Activated CD4-positive, alpha-beta T cell treated with anti-CD3 and anti-CD28 coated beads, Interleukin-2, Interleukin-6, amounts not matched to agents 100 ng/mL and 50 ng/mL, durations not matched to agents 16 hours and 8 hours (primary cell): ENCODE measurements at places on chromosomes 16 and 17.

GRCh38 chr17:49588726-49589576 lies 13.3 kb downstream of the NXPH3 start:
- DNase-seq: no peak

GRCh38 chr17:32281011-32281451 lies 15.4 kb downstream of the RHBDL3 start:
- DNase-seq: no peak

GRCh38 chr17:67534941-67535340 lies 157.9 kb downstream of the PITPNC1 start:
- no peak for DNase-seq

GRCh38 chr17:67116045-67116575 lies 71.8 kb downstream of the CACNG1 start:
- DNase-seq: no peak

DNA sequence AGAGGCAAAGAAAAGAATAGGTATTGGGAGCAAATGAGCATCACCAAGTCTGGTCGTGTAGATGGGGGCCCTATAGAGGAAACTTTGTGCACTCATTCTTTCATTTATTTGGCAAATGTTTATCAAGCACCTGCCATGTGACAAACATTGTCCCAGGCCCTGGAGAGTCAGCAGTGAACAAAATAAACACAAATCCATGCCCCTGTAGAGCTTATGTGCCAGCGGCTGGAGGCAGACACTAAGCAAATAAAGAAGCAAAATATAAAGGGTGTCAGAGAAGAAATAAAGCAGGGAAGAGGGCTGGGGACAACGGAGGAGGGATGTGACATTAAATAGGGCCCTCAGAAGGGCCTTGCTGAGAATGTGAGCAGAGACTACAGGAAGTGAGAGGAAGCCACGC lies 45.5 kb downstream of the KATNIP start:
- no peak for DNase-seq

DNA sequence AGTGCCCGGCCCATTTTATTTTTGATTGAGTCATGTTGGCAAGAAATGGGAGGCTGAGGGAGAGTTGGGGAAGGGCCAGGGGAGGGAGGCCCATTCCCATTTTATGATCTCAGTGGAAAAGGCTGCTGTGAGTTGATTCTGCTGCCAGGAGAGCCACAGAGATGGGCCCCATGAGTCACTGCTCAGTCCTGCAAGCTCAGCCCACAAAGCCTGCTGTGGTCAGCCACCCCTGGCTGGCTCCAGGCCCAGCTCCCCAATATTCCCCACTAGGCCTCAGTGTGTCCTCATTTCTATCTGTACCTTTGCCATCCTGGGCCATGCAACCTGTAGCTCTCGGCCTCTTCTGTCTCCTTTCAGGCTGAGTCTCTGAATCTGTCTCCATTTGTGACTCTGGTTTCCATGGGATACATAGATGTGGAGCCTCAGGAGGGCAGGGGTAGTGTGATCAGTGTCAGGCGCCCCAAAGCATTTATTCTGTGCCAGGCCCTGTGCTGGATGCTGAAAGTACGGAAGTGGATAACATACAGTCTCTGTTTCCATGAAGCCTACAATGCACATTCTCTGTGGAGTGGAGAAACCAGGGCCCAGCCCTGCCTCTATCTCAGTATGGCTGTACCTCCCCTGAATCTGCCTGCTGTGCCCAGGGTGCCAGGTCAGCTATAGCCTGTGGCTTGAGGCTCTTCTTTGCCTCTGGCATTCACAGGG lies 1.9 kb upstream of the PLEKHG4 start:
- peak; percentile 41 for DNase-seq

DNA sequence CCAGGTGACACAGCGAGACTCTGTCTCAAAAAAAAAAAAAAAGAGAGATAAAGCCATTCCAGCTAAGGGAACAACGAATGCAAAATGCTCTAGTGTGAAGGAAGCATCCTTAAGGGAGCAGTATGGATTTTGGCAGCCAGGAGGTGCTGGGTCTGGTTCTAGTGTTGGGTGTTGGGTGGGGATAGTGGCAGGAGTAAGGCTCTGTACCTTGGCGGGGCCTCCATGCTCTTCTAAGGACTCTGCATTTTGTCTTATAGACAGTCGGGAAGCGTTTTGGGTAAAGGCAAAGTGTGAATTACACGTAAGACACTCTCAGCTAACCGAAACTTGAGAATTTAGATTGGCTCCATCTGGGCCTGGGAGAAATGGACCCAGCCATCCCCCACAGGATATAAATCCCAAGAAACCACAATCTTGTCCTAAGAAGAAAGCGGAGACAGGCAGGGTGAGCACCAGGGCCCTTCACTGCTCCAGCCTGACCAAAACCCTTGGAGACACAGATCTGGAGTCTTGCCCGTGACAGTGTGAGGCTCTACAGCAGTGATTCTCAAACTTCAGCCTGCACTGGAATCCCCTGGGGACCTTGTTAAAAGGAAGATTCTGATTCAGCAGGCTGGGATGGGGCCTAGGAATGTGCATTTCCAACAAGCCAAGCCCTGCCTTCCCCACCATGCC lies 33.1 kb upstream of the PHB1 start:
- no peak for DNase-seq

DNA sequence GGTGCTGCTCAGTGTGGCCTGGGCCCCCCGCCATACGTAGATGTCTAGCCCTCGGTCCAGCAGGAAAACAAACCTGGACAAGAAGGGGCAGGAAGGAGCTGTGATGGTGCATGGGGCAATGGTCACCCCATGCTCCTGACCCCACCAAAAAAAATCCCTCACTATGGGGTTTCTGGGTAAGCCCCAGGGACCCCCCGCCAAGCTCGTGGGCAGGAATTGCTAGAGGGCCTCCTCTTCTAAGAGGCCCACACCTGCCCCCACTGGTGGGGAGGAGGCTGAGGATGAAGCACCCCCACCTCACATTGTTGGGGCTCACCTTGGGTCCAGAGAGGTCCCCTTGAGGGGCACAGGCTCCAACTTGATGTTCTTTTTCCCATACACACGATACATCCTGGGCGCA lies 9.7 kb downstream of the FLII start:
- no peak for DNase-seq

- no peak for DNase-seq
These were observed 364.3 kb upstream of the TOM1L1 start for GRCh38 chr17:54536306-54536705.

GRCh38 chr17:28760601-28761562 lies 17.1 kb downstream of the TRAF4 start:
- no peak for DNase-seq

- DNase-seq: no peak
These were observed 6.5 kb upstream of the NPIPB7 start for GRCh38 chr16:28478506-28479180.

GRCh38 chr17:21209511-21210175 lies 4.3 kb downstream of the TMEM11 start:
- DNase-seq: no peak

DNA sequence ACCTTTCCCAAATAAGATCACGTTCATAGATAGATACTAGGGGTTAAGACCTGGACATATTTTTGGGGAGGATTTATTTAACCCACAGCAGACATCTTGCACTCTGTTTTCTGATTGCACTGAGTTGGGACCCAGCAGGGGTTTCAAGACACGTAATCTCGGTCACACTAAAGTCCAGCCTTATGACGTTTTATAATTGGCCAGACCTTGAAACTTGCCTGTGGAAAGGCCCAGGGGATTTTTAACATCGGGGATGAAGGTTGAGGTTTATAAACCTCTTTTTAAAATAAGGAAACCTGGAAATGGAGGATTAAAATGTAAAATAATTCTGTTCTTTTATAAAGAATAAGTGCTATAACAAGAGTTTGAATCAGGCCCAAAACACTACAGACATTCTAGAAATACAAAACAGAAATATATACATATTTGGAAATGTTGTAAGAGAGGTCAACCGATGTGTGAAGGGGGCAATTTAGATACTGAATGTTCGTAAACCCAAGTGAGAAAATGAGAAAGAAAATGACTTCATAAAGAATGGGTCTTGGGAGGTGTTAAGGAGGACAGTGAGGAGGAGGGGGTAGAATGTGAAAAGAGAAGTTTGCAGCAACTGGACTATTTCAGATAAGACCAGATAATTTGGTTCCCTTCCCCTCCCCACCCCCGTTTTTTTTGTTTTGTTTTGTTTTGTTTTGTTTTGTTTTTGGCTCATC lies 61.1 kb upstream of the NOL11 start:
- no peak for DNase-seq

- DNase-seq: no peak
These were observed 79.8 kb upstream of the CDC42EP4 start for GRCh38 chr17:73391331-73392265.

DNA sequence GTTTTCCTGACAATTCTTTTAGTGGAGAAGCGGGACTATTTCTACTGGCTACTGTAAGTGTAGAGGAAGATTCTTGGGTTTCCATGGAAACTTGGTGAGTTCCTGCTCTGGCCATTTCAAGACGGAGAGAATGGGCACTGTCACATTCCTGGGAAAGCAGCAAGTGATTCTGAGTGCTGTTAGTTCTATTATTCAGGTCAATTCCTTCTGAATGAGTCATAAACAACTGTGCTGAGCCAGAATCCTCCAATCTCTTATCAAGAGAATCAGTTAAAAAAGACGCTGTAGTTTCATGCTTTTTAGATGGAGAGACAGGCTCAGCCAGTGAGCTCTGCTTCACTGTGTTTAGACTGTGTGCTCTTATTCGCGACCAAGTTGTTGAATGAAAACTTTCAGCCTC lies 19.6 kb downstream of the AKAP10 start:
- DNase-seq: no peak

DNA sequence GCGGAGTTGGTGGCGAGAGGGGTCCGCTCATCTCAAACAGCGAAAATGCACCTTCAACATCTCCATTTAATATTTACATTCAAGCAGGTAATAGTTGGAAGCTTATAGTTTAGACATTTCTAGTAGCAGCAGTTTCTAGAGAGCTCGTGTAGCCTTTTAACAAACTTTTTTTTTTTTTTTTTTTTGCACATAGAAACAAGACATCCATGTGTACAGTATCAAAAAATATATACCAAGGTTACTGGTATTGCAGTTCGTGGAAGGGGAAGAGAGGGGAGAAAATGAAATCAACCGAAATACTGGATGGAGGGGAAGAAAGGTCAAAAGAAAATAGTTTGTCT lies 6.2 kb downstream of the CBX4 start:
- DNase-seq: no peak

GRCh38 chr17:77258638-77259037 lies 117.9 kb downstream of the SEC14L1 start:
- DNase-seq: no peak

- no peak for DNase-seq
These were observed 93.2 kb upstream of the PIRT start for GRCh38 chr17:10931133-10931532.

GRCh38 chr16:28977703-28978662 lies 3.4 kb downstream of the SPNS1 start:
- DNase-seq: peak; percentile 30

GRCh38 chr17:78253946-78254672 lies 22.7 kb downstream of the TMEM235 start:
- DNase-seq: peak; percentile 90

DNA sequence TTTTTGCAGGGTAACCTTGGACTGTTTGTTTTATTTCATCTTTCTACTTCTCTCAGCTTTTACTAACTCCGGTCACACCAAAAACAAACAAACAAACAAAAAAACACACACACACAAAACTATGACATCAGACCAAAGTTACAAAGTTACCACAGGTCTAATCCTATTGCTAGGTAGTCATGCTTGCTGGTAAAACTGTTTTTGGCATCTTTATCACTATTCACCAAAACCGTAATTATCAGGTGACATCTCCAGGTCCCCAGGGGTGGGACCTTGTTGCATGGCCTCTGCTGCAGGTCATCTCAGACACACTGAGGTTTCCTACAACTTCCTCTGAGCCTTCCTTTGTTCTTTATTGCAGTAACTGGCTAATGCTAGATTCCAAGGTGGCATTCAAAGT lies 162.3 kb downstream of the ABCA8 start:
- no peak for DNase-seq

DNA sequence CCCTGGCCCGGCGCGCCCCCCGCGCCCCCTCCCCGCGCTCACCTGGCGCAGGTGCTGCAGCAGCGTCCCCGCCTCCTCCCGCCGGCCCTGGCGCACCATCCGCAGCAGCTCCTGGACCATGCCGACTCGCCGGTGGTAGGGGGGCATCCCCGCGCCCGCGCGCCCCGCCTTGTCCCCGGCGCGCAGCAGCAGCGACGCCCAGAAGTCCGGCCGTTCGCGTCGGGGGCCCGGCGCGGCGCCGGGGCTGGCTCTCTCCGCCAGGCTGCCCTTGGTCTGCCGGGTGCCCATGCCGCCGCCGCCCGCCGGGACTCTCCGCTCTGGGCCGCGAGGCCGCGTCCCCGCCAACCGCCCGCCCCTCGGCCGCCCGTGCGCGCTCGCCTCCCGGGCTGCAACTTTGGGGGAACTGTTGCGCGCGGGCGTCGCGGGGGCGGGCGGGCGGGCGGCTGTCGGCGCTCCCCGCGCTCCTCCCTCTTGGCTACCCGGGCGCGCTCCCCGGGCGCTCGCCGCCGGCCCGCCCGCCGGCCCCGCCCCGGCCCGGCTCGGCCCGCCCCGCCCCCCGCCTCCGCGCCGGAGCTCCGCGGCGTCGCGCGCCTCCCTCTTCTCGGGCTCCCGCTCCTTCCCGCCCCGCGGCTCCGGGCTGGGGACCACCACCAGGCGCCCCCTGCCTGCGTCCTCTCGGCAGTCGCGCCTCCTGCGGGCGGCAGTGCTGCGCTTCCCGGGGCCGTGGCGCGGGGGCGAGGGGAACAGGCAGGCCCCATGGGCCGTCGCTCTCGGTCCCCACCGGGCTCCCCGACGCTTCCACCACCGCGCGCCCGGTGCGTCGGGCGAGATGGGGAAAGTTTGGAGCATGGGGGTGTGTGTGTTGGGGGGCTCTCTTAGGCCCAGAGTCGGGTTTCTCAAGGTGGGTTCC lies at the start of gene LRRC75A:
Gene LRRC75A, minus strand, starts transcription at position 491 of the 910 bp plus-strand sequence. Its CDS starts 203 bp downstream, at position 288.
- peak; percentile 40 for DNase-seq

DNA sequence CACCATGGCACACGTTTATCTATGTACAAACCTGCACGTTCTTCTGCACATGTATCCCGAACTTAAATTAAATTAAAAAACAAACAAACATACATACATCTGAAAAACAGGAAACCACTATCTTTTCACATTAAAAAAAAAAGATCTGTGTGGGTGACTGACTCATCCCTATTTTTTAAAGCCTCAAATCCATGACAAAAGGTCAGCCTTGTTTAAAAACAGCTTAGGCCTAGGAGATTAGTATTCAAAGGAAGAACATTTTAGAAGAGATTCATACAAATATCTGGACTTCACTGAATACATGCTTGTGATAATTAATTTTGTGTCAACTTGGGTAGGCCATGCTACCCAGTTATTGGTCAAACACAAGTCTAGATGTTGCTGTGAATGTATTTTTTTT lies 4.7 kb upstream of the PRKAR1A start:
- no peak for DNase-seq

DNA sequence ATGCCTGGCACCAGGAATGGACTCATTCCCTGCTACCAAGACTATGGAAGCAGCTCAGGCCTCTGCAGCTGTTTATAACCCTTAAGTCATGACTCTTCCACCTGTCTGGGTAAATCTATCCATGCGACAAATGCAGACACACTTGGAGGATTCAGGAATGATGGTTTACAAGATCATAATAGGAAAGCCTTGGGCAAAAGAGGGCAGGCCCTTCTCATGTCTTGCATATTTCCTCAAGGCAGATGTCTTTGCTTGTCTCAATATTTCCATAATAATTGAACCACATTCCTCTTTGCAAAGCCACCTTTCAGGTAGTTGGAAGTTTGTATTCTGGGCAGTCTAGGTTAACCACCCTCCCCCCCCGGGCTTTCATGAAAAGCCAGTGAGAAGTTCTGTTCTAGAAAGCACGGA lies 884 bp upstream of the JPT1 start:
- no peak for DNase-seq

GRCh38 chr17:36674278-36674650 lies 72.9 kb downstream of the MRM1 start:
- peak; percentile 80 for DNase-seq

- DNase-seq: no peak
These were observed 180.0 kb downstream of the BCAS3 start for GRCh38 chr17:60857556-60858080.
